ENCODE measurements at places on chromosomes 5 and 9. TPM values are rescaled to one million over a fixed set of nuclear protein-coding genes. Genes with fewer than 3 reads are reported as not detected.

The FAT2 gene
- not detected for total RNA-seq

The CSF1R gene
- total RNA-seq, result not detected

The DPYSL3 gene
- not detected for total RNA-seq

The ADAMTSL1 gene
- not detected for total RNA-seq

The TMEM252 gene
- not detected for total RNA-seq

The ACSL6 gene
- 0.67 TPM for total RNA-seq

The SSBP2 gene
- 9.5 TPM for total RNA-seq

The POU5F2 gene
- 3.3 TPM for total RNA-seq

The CA9 gene
- total RNA-seq, result not detected

The SEMA6A gene
- not detected for total RNA-seq

The GDF9 gene
- total RNA-seq, result 0.50 TPM

DNA sequence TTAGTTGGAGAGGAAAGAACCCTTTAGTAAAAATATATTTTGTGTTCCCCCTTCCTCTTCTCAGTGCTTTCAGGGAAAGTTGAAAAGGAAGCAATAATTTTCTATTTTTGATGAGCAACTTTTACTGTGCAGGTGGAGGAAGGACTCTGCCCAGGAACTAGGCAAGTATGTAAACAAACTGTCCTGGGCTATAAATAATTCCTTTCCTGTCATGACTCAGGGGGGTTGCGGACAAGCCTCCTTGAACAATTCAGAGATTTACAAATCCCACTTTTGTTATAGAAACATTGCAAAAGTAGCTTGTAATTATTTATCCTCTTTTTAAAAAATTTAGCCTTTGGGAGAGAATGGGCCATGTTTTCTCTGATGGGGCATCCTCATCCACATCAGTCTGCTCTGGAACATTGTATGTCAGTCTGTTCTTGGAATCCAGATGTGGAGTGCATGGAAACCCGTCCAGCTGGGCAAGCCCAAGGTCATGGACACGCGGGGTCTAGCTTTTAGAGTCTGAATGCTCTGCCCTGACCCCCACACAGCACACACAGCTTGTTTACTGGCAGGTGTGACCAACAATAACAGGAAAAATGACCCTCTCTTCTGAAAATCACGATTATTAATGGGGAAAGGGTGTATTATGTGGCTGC lies 127.6 kb downstream of the GADD45G start:
- DNase-seq, result no peak

GRCh38 chr5:52909192-52909591 lies 80.0 kb upstream of the ITGA2 start:
- no peak for DNase-seq

GRCh38 chr9:114995681-114996221 lies 65.4 kb upstream of the TNFSF8 start:
- no peak for DNase-seq

DNA sequence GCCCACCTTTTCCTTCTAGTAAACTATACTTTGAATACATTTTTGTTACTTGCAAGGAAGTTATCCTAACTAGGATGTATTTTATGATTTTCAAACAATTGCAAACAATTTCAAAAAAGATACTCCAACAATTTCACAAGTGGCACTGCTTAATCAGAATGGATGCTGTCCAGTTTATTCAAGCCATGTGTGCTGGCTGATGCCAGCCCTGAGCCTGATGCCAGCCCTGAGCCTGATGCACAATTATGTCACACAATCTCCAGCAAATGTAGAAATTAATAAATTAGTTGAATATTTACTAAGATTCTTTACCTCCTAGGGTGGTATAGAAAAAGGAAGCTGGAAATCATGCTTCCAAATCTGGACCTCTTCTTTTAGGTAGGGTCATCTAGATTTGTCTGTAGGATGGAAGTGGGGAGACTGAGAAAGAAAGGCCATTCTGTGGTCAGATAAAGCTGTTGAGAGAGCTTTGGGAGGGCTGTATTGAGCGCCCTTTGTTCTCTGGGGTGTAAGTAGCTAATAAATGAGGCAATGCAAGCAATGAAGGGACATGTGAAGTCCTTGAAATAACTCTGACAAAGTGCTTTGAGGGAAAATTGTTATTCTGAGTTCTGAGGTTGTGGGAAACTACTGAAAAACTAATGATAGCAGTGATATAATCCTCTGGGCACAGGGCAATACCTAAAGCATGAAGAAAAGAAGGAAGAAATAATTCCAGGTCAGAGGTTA lies 5.8 kb upstream of the C6 start:
- DNase-seq, result no peak

DNA sequence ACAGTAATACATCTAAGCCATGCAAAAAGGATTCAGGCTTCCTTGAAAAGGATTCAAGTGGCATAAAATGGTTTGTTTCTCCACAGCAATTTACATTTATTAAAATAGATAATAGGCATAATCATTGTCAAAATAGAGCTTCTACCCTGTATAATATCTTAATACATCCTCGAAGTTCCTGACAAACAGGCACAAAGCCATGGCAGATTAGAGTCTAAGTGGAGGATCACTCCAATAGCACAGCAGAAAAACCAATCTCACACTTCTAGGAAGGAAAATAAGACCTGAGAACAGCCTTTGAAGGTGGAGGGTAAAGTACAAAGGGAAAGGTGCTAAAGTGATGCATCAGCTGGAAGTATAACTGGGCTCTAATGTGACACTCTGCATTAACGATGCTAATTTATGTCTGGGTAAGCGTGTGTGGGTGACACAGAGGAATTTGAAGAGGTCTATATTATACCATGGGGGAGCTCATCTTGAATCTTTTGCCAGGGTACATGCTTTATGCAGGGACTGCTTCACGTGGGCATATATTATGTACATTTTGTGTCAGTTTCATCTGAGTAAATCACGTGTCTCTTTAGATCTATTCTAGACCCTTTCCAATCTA lies 28.8 kb downstream of the PPP2R2B start:
- DNase-seq, result no peak

GRCh38 chr9:104794070-104794469 lies 30.1 kb downstream of the NIPSNAP3B start:
- DNase-seq, result no peak

- DNase-seq, result no peak
Observed at GRCh38 chr5:43564289-43564850, 7.5 kb upstream of the PAIP1 start.

- no peak for DNase-seq
Observed at GRCh38 chr9:70113403-70114022, 69.9 kb downstream of the MAMDC2 start.

DNA sequence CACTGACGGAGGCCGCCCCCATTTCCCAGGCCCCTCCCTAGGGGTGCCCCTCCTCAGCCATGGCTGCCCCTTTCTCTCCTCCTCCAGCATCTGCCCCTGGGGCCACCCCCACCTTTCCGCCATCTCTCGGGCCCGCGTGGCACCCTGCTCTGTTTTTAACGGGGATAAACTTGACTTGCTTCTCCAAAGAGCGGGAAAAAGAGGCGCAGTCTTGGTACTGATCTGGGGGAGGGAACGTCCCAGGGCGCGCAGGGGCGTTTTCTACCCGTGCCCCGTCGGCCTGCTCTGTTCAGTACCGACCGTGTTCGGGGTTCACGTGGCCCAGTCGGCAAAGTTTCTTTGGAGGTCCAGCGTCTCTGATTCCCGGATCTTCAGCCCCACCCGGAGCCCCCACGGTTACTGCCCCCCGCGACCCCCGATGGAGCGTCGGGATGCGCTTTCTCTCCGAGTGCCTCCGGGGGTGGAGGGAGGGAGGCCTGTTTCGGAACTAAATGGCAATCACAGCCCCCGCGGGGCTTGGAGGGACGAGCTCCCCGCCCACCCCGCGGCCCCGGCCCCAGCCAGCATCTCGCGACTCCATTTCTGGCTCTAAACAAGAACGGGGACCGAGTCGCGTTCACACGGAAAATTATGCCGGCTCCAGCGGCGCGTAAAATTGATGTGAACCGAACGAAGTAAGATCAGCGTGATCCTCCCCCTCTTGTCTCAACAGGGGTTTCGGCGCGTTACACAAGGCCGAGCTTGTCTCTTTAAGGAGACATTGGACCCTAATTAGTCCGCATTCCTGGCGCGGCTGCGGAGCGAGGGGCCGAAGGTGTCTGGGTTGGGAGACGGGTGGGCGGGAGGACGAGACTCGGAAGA lies 1.1 kb upstream of the TLE4 start:
- DNase-seq, result peak; percentile 65

DNA sequence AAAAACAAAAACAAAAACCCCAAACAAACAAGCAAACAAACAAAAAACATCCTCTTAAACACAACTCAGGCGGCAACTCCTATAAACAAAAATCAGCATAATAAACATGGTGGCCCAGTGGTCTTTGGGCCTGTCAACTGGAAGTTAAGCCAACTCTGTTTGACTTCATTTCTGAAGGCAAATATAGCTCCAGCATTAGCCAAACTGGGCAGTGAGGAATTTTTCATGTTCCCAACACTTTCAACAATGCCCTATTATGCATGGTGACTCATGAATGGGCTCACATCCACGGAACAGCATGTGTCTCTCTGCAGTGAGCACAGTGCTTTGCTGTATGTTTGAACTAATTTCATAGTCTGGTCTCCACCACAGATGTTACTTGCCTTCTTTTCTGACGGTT lies 143.9 kb upstream of the STC2 start:
- no peak for DNase-seq

GRCh38 chr5:164364237-164365208 lies 859.1 kb downstream of the MAT2B start:
- DNase-seq, result no peak

GRCh38 chr5:173294673-173295320 lies 33.4 kb downstream of the STC2 start:
- DNase-seq, result no peak

- DNase-seq, result no peak
Observed at GRCh38 chr5:87300744-87301143, 33.1 kb downstream of the RASA1 start.

DNA sequence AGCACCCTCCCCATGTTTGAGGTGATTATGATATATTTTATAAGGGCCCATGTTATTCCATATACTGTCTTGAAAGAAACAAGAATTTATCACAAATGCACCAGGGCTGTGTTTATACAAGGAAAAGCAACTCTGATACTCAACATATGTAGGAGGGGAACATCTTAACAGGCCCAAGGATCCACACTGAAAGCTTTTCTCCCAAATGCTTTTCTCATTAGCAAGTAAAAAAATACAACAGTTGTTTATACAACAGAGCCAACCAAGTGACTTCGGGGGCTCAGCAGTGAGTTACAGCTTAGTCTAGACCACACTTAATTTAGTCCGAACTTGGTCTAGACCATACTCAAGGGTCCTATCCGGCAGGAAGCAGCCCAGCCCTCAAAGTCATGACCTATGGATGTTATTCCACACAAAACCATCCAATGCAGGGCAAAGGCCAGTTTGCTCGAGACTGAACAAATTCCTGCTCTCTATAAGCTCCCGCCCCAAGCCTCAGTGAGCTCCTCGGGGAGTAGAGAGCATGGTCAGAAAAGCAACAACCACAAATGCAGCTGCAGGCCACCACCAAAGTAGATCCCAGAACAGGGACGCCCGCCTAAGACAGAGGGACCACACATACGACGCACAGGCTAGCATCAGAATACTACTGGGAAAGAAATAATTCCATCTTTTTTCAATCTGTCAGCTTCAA lies 6.8 kb downstream of the GZMK start:
- DNase-seq, result no peak

GRCh38 chr5:430214-430925 lies 12.6 kb upstream of the EXOC3 start:
- DNase-seq, result no peak

DNA sequence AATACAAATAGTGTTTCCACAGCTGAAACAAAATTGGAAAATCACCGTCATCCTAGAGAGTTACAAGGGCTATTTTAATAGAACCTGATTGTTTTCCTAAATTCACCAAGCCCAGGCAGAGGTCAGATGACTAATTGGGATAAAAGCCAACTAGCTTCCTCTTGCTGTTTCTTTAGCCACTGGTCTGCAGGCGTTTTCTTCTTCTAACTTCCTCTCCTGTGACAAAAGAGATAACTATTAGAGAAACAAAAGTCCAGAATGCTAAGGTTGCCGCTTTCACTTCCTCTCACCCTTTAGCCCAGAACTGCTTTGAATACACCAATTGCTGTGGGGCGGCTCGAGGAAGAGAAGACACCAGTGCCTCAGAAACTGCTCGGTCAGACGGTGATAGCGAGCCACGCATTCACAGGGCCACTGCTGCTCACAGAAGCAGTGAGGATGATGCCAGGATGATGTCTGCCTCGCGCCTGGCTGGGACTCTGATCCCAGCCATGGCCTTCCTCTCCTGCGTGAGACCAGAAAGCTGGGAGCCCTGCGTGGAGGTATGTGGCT lies at the start of gene TLR4:
Gene TLR4 (plus strand): TSS at position 380 of the 552 bp plus-strand sequence. CDS start 70 bp downstream, at position 450.
- no peak for DNase-seq

GRCh38 chr9:27471366-27471765 lies 52.7 kb upstream of the IFNK start:
- no peak for DNase-seq

DNA sequence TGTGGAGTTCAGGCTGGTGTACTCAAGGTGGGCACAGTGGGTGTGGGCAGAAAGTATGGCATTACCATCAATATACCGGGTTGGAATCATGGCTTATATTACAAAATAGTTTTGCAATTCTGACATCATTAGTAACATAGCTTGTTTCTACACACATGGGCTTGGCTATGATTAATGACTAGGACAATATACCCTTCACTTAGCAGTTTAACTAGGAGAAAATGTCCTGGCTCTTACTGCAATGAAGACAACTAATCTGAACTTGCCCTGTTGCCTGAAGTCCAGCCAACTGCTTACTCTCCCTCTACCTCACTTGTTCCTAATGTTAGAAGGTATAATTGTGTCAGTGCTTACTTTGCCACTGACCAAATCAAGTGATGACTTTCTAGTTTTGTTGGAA lies 612.5 kb downstream of the EFNA5 start:
- DNase-seq, result no peak

- no peak for DNase-seq
Observed at GRCh38 chr9:134358662-134359319, 32.5 kb downstream of the RXRA start.

DNA sequence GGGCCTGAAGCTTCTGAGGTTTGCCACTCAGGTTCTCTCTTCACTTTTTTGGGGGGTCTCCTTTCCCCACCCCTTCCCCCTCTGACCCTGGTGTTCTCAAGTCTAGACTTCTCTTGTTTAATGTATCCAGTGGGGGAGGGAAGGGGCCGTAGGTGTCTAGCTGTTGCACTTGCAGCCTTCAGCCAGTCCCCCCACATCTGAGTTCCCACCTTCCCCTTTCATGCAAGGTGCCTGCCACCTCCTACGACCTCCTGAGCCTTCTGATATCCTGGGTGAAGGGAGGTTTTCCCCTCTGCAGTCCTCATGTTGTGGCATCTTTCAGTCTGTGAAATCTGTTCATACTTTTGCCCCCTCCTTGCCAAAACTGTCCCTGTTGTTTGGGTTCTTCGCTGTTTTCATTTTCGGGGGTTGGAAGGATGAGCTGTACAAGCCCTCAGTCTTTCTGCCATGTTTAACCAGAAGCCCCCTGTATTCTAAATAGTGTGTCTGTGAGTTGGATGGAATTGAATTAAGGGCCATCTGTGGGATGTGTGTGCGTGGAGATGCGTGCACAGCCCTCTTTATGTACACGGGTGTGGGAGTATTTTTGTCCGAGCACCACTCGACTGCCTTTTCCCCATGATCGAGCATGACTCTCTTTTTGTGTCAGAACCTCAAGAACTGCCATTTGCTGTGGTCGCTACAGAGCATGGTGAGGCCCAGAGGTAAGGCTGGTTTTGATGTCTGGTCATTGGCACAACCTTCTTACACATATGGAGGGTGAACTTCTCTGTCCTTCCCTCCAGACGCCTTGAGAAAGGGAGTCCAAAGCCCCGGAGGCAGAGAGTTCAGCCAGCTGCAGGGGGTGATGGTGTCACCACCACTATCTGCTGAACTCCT lies 23.6 kb downstream of the PRRC2B start:
- no peak for DNase-seq
